ENCODE measurements at places on chromosomes 13 and 19. TPM values are rescaled to one million over a fixed set of nuclear protein-coding genes. Genes with fewer than 3 reads are reported as not detected.
A peak's percentile ranks its signal among the peaks of the same experiment; 100 is the strongest.

DNA sequence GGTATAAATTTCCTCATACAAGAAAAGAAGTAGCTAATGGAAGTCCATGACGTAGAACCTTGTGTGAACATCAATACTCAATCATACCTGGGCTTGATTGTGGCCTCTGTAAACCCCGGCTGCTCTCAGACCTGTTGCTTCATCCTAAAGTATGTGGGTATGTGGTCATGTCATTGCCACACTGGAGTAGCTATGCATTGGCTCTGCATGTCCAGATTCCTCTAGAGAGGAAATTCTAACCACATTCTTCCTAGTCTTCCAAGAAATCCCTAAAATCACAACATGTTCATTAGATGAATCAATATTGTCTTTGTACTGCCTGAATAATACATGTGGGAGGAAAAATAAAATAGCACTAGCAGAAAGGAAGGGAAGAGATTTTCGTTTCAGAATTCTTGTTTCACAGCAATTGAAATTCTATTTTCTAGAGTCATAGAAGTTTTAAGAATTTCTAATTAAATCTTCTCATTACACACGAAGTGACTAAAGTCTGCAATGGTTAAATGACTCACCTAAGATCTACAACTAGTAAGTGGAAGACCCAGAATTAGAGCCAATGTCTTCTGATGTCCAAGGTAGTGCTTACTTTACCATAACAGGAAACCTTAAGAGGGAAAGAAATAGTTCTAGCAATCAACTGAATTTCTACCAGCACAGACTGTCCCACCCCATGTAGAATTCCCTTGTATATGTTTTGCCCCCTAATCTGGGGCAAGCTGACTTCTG lies 28.0 kb downstream of the RXFP2 start:
- DNase-seq = no peak

- no peak for DNase-seq
These were observed 809 bp upstream of the B9D2 start for GRCh38 chr19:41364524-41365391.

- DNase-seq = no peak
These were observed 68.5 kb downstream of the TEX29 start for GRCh38 chr13:111388851-111389500.

DNA sequence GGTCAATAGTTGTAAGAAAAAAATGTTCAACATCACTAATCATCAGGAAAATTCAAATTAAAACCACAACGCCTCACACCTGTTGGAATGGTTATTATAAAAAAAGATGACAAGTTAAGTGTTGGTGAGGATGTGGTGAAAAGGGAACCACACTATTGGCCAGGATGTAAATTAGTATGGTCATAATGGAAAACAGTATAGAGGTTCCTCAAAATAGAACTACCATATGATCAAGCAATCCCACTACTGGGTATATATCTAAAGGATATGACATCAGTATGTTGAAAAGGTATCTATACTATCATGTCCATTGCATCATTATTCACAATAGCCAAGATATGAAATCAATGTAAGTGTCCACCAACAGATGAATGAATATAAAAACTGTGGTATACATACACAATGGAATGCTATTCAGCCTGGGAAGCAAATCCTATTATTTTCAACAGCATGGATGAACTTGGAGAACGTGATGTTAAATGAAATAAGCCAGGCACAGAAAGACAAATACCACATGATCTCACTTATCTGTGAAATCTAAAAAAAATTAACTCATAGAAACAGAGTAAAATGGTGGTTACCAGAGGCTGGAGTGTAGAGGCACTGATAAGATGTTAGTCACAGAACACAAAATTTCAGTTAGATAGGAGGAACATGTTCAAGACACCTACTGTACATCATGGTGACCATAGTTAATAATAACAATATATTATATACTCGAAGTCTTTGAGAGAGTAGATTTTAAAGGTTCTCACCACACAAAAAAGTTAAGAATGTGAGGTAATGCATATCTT lies 56.6 kb downstream of the TBC1D4 start:
- DNase-seq = no peak

DNA sequence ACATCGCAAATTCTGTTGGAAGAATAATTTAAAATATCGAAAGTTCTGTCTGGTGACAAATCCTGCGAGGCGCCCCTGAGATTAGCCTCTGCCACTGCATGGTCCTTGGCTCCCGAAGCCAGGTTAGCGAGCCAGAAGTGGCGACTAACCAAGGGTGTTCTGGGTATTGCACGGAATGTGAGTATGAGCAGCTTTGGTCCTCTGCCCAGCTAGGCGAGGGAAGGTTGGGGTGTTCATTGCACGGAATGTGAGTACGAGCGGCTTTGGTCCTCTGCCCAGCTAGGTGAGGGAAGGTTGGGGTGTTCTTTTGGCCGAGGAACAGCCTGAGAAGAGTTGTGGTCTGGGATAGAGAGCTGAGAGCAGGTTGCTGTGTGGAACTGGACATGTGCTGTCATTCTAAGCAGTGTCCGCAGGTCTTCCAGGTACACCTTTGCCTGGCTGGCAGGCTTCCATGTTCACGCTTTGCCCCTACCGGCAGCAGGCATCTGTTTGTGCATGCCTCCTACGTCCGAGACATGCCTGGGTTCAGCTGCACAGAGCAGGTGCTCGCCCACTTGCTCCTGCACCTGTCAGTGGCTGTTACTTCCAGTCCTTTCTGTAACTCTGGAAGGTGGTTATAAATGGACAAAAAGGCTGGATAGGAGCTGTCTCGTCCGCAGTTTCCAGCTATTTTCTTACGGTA lies 18.3 kb upstream of the TEX29 start:
- peak; percentile 26 for DNase-seq

DNA sequence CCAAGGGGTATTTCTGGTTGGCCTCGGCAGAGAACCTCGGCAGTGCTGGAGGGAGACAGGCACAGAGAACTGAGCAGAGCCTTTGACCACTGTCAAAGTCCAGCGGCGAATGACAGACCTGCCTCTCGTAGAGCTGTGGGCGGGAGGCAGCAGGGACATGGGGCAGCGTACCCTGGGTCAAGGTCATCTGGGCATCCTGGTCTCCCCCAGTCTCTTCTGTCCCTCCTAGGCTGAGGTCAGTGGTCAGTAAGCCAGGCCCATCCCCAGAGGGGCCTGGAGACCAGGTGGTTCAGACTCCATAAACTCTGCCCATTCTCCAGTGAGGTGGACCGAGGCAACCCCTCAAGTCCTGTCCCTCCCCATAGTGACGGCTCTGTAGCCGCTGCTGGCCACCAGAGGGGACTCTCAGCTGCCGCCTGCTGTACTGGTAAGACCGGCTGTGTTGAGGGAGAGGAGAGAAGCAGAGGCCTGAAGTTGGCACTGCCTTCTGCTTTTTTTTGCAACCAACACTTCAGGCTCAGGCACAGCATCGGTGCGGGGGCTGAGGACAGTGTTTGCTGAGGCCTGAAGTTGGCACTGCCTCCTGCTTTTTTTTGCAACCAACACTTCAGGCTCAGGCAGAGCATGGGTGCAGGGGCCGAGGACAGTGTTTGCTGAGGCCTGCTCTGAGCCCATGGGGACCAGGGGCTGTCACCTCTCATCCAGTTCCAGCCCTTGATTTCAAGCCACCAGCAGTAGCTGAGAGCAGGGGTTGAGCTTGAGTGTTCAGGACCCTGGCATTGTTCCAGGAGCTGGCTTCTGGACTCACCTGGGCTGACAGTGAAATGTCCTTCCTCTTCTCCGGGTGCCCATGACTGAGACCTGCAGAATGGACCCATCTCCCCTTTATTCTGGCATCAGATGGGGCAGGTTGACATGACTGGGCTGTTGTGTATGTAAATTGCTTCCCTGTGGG lies at the start of gene PGLYRP2:
Gene PGLYRP2 (minus strand): TSS at position 111 of the 955 bp plus-strand sequence. CDS start 130 bp downstream, outside the sequence.
- peak; percentile 58 for DNase-seq

DNA sequence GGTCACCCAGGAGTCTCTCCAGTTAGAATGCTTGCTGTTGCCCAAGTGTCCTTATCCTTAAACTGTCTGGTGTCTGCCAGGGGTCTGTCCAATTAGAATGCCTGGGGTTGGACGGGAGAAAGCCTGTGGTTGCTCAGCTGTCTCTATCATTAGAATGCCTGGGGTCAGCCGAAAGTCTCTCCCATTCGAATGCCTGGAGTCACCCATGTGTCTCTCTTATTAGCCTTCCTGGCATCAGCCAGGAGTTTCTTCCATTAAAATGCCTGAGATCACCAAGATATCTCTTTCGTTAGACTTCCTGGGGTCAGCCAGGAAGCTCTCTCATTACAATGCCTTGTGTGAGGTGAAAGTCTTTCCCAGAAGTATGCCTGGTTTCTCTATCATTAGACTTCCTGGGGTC lies 1521.0 kb downstream of the UQCRFS1 start:
- no peak for DNase-seq

DNA sequence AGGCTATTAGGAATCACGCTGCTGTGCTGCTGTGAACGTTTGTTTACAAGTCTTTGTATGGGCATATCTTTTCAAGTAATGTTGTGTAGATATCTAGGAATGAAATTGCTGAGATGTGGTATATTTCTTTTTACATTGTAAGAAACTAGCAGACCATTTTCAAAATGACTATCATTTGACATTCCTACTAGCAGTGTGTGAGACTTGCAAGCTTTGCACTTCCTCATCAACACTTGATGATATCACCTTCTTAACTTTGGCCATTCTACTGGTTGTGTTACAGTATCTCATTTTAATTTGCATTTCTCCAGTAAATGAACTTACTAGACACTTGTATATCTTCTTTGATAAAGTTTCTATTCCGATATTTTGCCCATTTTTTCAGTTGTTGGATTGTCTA lies 12.1 kb downstream of the METTL21C start:
- DNase-seq = no peak

- peak; percentile 33 for DNase-seq
These were observed 6.6 kb upstream of the LGALS4 start for GRCh38 chr19:38819231-38819920.

DNA sequence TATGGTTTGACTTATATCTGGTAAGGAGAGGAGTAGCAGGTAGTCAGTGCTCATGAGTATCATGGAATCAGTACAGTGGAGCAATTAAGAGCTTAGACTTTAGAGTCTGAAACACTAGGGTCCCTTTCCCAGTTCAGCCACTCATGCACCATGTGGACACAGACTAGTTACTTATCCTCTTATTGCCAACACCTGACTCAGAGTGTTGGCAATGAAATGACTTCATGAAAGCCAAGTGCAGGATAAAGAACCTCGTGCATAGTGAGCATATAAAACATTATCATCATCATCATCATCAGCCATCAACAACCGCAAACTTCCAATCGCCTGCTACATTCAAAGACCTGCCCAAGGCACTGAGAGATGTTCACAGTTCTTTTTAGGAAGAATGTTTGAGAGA lies 164.2 kb downstream of the FOXO1 start:
- DNase-seq = no peak

GRCh38 chr19:45968626-45969025 lies 5.0 kb downstream of the NOVA2 start:
- no peak for DNase-seq

GRCh38 chr19:48752496-48753365 lies at the start of gene FUT1:
FUT1 (minus strand) TSS chr19:48752641; CDS start chr19:48751281, 1,360 bp downstream.
- peak; percentile 92 for DNase-seq

DNA sequence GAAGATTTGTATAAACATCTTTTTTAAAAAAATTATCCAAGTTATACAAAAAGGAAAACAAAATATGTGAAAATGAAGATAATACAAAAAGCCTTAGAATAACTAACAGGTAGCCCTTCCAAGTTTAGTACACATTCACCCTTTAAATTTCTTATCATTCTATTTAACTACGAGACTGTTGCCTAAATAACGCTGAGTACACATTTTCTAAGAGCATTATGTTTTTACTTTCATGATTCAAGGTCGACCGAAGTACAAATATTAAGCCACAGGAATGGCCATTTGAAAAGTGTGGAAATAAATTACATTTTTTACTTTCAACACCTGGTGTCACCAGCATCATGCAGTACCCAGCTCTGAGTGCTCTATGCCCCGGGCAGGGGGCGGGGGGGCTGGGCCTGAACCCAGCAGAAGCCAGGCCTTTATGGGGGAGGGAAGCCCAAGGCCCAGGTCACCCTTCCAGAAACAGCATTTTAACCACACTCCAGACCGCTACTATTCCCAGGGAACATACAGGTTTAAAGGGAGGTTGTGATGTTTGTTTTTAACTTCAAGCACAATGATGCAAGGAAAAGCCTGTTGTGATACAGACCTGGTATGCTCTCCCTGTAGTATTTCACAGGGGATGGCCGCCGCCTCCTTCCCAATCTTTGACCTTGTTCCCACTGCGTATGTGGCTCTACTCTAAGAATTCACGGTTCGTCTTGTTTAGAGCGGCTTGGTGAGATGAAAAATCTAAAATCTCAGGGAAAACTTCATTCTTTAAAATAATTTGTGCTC lies 24.0 kb downstream of the GGACT start:
- DNase-seq = no peak

- no peak for DNase-seq
These were observed 371.3 kb downstream of the IRS2 start for GRCh38 chr13:109415057-109415456.

DNA sequence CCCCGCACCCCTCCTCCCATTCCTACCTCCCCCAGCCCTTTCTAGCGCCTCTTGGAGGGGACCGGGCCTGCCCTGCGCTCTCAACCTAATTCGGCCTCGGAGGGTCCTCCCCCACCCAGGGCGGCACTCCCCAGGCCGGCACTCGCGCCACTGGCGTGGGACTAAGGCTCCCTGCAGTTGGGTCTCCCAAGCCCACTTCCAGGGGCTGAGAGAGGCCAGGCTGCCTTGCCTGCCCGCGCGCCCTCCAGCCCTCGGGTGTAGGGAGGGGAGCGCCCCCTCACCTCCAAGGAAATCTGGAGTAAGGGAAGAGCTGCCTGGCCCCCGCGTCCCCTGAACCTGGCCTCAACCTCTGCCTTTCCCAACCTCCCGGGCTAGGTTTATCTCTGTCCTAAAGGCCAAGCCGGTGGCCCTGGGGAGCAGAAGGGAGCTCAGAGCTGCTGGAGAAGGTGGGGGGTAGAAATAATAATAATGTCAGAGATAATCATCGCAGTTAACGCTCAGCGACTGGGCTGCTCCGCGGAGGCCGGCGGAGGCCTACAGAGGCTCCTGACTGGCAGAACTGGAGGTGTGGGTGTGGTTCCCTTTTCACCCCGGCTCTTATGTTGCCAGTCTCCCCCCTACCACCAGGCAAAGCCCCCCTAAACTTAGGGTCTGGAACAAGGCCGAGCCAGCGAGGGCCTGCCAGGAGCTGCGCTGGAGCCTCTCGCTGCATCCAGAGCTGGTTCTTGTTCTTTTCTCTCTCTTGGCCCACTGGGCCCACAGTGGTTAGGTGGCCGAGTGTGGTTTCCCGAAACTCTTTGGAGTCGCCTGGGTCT lies 9.6 kb downstream of the ZIC2 start:
- DNase-seq = peak; percentile 15

- no peak for DNase-seq
These were observed 10.9 kb downstream of the GNA15 start for GRCh38 chr19:3146677-3147100.

GRCh38 chr19:24055548-24055947 lies 31.4 kb upstream of the ZNF254 start:
- DNase-seq = no peak

The HNRNPUL1 gene
- 182 TPM for total RNA-seq

The ATP4A gene
- not detected for total RNA-seq

The KLK1 gene
- 0.41 TPM for total RNA-seq

The BABAM1 gene
- 69.4 TPM for total RNA-seq

The IFNL1 gene
- total RNA-seq = not detected

The PROZ gene
- total RNA-seq = not detected

The C1QTNF9B gene
- total RNA-seq = not detected

The ADGRE3 gene
- total RNA-seq = 0.25 TPM

The LILRB3 gene
- 10.0 TPM for total RNA-seq

The MYO1F gene
- total RNA-seq = 35.8 TPM

The LCP1 gene
- total RNA-seq = 73.5 TPM
